ENCODE measurements at places on chromosomes 5 and 9.

DNA sequence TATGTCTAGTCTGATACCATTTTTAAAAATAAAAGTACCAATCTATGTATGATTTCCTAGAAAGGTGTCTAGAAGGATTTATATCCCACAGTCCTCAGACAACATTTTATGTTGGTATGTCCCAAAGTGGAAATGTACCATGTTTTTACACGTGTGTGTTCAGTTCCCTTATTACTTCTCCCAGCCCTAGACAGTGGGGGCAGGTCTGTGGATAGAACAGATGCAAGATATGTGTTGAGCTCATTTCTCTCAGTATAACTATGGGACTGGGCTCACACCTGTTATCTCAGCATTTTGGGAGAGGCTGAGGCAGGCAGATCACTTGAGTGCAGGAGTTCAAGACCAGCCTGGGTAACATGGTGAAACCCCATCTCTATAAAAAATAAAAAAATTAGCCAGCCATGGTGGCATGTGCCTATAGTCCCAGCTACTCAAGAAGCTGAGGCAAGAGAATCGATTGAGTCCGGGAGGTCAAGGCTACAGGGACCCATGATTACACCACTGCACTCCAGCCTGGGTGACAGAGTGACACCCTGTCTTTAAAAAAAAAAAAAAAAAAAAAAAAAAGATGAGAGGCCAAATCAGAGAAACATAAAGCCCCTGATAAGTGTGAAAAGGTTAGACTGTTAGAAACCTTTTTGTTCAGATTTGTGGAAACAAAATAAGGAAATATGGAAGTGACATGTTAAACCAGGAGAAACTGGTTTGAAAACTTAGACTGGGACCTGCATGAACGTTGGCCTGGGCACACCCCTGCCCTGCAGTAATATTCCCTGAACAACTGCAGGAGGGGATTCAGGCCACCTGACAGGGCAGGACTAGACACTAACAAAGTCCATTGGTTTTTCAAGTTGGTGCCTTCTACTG lies 7.4 kb upstream of the SLC2A8 start:
- DNase-seq = no peak

DNA sequence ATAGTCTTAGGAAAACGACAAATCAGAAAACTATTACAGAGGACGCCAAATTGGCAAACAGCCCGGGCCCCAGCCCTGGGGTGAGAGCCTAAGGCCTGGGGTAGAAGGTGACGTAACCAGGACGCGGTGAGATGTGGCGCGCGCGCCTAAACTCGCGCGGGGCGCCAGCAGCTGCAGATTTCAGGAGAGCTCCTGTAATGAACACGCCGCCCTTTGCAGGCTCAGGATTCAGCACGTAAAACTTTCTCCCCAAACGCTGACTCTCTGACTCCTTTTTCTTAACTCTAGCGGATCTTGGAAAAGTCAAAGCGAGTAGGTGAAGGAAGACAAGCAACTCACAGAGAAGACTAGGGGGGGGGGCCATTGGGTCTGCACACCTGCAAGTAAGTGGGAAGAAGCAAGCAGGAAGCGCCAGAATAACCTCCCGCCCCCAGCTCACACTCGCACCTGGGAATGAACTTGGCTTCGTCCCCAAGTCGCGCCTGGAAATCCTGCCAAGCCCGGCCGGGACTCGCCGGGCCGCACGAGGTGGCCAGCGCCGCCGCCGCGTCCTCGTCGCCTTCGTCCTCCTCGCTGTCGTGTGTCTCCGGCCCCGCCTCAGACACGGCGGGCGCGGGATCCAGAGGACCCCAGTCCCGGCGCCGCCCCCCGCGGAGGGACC lies 822 bp downstream of the RASEF start:
- DNase-seq = peak; percentile 68

DNA sequence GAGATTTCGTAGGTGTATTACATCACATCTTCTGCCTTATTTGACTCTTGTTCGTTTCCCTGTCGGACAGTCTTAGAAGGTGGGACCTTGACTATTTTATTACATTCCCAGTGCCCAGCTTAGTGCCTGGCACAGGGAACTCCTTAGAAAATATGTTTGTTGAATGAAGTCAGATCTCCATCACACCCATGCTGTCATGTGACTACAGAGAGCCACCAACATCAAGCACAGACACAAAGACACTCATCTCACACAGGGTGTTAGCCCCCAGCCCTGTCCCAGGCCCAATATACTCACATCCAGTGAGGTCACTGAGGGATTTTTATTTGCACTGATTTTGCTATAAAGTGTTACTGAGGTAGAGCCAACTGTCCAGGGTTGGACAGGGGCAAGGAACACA lies 692 bp upstream of the SRA1 start:
- DNase-seq = no peak

DNA sequence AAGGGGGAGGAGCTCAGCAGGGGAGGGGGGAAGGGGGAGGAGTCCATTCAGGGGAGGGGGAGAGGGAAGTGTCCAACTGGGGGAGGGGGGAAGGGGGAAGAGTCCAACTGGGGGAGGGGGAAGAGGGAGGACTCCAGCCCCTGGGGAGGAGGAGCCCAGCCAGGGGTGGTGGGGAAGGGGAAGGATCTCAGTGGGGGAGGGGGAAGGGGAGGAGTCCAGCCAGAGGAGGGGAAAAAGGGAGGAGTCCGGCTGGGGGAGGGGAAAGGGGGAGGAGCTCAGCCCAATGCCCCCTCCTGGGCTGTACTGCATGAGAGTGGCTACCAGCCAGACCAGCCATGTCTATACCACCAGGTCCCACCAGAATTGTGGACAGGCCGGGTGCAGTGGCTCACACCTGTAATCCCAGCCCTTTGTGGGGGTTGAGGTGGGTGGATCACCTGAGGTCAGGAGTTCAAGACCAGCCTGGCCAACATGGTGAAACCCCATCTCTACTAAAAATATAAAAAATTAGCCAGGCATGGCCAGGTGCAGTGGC lies 30.6 kb upstream of the ADAMTS2 start:
- DNase-seq = no peak

GRCh38 chr5:142201471-142201887 lies 92.9 kb downstream of the NDFIP1 start:
- no peak for DNase-seq

GRCh38 chr9:7265181-7265580 lies 507.4 kb downstream of the KDM4C start:
- no peak for DNase-seq

- no peak for DNase-seq
These were observed 189.8 kb downstream of the DRD1 start for GRCh38 chr5:175254155-175254554.

DNA sequence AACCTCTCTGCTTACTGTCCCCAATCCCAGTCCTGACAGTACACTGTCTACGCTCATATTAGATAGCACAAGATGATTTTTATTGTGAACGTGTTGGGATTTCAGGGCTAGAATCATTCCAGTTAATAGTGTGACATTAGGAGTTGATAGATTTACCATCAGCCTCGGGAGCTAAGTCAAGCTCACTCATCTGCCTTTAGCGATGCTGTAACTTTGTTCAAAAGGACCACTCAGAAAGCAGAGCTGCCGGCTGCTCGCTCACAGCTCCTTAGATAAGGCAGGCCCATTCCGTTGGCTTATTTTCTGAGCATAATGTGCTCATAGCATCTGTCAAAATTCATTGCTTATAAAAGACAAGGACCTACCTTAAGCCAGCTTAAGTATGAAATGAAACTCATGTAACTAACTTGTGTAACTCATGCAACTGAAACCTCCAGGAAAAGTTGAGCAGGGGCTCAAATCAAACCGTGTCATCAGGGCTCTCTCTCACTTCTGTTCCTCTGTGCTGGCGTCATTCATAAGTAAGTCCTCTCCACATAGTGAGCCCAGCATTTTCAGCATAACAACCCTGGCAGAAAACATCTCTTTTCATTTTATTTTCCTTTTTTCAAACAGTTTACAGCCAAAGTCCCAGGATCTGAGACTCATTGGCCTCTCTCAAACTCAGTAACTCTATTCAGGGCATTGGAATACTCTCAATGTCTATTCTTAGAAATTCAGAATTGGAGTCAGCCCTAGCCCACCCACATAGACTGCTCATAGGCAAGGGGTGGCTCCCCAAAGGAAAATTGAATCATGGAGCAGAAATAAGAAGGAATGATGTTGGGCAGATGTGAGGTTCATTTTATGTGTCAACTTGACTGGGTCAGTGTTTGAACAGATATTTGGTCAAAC lies 208.8 kb downstream of the MAN2A1 start:
- no peak for DNase-seq

DNA sequence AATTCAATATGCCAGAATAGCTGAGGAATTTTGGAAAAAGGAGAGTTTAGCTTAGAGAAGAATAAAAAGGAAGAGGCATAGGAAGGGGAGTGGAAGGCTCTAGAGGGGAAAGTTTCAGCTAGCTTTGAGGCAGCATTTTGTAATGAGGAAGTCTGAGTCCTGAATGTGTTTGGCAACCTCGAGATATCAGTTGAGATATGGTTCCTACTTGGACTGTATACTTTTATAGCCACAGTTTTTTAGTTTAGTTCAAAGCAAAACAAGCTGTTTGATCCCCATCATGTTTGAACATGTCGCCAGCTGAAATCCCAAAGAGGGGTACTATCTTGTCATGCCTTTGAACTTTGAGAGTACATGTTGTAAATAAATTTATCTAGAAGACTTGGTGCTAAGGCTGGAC lies 559.0 kb upstream of the FTMT start:
- no peak for DNase-seq

GRCh38 chr5:143403334-143403592 lies 223 bp downstream of the NR3C1 start:
- DNase-seq = no peak
